ENCODE measurements at places on chromosomes 4 and X.

GRCh38 chrX:26442340-26442739, 226.4 kb downstream of the MAGEB5 start:
- peak; percentile 15 for DNase-seq

DNA sequence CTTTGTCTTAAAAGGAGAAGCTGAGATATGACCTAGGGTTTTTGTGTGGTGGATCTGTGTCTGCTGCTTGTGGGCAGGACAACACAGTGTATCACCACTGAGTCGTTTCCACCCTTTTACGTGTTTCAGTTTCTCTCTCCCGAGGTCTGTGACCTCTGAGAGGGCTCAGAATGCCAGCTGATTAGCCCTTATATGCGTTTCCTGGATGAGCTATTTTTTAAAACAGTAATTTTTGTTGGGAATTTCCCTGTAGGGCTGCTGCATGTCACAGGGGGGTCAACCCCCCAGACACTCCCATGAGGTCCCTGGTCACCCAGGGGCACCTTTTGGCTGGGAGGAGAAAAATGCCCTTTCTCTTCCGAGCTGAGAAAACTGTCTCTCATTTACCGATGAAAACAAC, 170.4 kb upstream of the CASK start:
- DNase-seq: no peak

- DNase-seq: no peak
Measured at GRCh38 chr4:145979160-145979559, 40.5 kb upstream of the ZNF827 start.

DNA sequence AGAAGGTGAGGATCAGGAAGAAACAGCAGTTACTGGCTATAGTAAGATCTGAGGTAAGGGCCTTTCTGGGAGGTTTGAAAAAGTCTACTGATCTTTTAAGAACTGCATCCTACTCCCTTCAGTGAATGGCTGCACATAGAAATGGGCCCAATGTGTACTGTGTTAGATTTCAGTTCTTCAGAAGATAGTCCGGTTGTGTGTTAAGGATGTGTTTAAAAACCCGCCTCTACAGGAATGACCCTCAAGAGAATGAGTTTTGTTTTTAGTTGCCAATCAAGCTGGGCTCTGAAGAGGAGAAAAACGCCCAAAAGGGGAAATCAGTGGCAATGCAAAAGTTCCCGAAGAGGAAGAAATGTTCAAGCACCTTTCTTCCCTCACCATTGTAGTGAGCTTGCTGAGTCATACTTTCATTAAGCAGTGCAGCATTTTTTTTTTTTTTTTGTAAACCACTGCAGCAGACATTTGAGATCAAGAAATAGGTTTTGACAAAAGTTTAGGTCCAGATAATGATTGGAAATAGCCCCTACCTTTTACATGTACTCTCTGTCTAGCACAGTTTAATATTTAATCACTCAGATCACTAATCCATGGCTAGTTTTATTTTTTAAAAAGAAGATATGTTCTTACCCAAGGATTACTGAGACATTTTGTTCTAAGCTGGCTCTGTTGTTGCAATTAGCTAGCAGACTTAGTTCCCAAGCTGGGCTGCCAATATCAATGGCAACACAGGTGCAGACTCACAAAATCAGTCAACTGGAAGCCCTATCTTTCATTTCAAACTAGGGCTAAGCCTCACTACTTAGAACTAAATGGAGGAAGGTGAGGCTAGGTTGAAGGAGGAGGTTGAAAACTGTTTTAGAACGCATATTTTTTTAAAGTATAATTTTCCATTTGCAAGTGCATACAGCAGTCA, 7.0 kb upstream of the TRPC5OS start:
- peak; percentile 6 for DNase-seq

DNA sequence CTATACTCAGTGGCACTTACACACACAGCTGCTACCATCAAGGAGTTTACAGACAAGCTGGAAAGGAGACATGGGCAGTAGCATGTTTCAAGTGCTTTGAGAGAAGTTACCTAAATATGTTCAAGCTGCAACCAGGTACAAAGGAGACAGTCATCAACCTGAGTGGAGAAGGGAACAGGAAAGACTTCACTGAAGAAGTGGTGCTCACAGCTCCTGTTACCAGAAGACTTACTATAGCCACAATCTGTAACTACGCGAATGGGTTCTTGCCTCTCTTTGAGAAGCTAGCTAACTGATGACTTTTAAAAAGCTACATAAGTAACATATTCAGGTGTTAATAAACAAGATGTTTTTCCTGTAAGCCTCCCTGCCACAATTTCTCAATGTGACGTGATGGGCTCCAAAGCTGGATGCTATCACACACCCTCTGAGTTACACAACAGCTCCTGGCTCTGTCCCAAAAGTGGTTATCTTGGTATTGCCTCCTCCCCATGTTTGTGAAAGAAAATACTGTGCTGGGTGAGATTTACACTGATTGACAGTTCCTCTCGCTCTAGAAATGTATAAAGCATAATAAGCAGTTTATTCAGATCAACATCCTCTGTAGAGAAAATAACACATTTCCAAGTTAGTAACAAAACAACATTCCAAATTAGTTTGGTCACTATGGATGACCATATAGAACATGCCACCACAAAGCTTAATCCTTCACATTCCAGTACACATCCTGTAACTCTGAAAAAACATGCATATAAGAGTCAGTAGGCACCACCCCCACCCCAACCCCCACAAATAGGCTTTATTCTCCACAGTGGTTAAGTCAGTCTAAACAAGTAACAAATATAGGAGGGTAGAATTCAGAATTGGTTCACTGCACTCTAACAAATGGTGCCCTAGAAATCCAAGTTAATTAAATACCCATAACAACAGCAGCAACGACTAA, 81.8 kb downstream of the FRYL start:
- DNase-seq: peak; percentile 92

- peak; percentile 52 for DNase-seq
Measured at GRCh38 chr4:122341886-122342285, 36.9 kb upstream of the ADAD1 start.

GRCh38 chr4:102454981-102455685, 46.0 kb upstream of the NFKB1 start:
- DNase-seq: no peak

DNA sequence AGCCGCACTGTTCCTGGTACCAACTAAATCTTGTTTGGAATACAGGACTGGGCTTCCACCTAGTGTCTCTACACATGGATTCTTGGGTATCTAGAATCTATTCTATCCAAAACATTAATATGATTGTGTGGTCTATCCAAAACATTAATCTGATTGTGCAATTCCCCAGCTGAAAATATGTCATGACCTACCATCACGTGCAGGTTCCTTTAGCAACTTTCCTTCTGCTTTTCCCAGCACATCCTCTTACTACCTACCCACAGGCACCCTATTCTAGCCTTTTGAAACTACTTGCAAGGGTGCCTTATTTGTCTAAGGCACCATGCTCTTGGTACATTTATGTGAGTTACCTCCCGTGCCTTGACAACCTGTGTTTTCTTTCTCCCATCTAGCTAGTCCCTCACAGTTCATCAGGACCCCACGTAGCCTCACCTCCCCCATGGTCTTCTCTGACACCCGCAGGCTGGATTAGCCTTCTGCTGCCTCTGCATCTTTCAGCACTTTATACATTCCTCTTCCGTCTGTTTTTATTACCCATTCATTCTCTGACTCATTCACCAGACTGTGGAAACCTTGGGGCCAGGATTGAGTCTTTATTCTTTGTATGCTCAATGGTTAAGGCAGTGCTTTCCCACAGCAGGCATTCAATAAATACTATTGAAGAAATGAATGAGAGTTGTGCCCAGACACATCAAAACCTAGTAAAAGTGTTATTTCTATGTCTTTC, 88.8 kb upstream of the FAM9B start:
- peak; percentile 59 for DNase-seq

DNA sequence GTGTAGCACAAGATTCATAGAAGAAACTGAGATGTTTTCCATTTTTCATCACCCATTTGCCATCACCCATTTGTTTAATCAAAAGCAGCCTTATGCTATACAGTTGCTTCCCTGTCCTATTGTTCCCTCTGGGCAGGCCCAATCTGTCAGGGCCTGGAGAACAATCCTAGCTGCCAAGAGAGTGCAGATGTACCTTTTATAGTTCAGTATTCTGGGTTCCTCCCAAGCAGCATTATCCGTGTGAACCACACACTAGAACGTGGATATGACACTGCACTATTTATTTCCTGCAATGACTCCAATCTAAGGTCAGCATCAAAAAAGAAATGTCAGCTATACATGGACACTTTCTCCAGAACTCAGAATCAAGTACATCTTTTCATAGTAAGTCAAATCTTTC, 269.0 kb downstream of the ADGRA3 start:
- no peak for DNase-seq

DNA sequence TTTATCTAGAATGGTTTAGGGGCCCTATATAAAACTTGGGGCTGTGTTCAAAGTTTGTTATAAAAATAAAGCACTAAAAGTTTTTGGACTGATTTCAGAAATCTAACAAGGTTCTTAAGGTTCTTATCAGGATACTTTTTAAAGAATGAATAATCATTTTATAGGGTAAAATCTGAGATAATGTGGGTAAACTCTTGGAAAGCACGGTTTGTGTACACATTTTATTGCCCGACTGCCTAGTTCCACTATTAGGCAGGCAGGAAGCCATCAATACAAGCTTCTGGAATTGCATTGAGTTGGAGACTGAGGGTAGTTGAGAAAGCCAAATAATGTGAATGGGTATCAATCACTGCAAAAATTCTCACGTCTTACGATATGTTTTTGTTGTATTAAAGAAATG, 331.0 kb upstream of the PITX2 start:
- DNase-seq: no peak

- no peak for DNase-seq
Measured at GRCh38 chr4:16222957-16223527, 3.2 kb downstream of the TAPT1 start.

- no peak for DNase-seq
Measured at GRCh38 chr4:604131-604530, 21.2 kb upstream of the PDE6B start.

GRCh38 chr4:169225812-169226211, 44.9 kb downstream of the SH3RF1 start:
- peak; percentile 33 for DNase-seq

- DNase-seq: no peak
Measured at GRCh38 chr4:26013629-26014028, 99.6 kb downstream of the SMIM20 start.

DNA sequence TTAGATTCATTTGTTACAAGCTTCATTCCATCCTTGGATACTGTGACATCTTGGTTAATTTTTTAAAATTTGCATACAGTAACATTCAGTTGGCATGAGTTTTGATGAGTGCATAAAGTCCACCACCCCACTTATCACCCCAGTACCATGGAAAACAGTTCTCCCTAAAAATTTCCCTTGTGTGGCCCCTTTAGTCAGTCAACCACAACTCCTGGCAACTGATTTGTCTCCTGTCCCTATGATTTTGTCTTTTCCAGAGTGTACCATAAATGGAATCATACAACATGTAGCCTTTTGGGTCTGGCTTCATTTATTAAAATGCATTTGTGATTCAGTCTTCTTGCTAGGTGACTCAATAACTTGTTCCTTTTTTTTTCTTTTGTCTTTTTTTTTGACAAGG, 29.9 kb downstream of the RP2 start:
- DNase-seq: no peak

DNA sequence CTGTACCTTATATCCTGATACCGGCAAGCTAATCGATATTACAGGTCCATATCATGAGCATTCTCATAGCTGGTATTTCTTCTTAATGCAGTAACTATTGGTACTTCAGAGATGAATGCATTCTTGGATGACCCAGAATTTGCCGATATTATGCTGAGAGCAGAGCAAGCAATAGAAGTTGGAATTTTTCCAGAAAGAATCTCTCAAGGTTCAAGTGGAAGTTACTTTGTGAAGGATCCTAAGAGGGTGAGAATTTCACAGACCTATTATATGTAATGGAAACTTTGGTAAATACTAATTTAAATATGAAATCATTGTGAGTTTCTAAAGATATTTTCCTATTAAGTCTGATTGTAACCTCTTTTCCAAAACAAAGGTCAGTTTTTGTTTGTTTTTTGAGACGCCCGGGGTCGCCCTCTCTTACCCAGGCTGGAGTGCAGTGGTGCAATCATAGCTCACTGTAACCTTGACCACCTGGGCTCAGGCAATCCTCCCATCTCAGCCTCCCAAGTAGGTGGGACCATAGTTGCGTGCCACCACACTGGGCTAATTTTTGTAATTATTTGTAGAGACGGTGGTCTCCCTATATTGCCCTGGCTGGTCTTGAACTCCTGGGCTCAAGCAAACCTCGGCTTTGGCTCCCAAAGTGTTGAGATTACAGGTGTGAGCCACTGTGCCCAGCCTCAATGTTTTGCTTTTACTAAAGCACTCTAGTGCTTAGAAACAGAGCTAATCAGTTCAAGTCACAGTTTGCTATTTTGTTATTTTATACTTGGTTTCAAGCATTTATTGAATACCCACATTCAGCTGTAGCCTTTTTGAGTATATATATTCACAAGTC, 18.6 kb downstream of the PI4K2B start:
- DNase-seq: no peak

GRCh38 chr4:121669163-121669550, 27.6 kb downstream of the ANXA5 start:
- peak; percentile 77 for DNase-seq

DNA sequence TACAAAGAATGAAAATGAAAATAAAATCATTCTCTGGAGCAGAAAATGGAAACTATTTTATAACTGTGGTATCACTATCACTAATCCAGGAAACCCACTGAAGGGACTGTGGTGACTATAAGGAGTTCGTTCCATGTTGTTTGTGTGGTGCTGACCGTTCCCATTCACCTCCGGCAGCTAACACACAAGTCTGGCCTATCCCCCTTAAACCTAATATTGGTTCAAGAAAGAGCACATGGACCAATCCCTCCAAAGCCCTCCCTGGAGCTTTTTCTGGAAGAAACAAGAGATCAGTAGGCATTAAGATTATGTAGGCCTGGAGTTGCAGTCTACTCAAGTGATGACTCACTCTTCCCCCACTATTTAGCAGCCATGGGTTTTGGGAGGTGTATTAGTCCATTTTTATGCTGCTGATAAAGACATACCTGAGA, 25.9 kb upstream of the FAM241A start:
- no peak for DNase-seq

DNA sequence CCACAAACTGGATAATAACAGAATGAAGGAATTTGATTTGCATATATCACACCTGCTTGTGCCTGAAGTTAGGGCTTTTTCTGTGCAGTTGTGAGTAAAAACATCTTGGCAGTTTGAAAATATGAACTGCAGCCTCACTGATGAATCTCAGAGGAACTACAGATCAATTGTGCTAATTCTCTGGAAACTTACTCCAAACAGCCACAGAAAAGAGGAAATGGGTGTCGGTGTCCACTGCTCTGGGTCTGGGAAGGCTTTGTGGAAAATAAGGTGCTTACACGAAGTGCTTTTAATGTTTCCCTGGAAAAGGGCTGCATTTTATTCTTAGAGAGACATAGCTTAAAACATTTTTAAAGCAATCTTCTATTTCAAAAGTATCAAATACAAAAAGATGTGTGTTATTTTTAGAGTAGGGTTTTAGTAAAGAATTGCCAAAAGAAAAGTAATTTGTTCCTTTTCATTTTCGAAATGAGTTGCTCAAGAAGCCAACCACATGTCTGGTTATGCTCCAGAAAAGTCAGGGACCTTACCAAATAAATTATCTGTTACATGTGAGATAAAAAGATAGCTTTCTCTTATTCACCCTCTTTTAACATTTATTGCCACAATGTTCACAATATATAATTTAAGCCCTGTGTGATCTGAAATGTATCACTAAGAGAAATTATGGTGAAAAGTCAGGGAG, 240.1 kb downstream of the FRAS1 start:
- peak; percentile 85 for DNase-seq

- DNase-seq: no peak
Measured at GRCh38 chrX:116170511-116170910, at the start of gene AGTR2. TSS of gene AGTR2 (plus strand) at chrX:116170744. CDS start at chrX:116172281, 1,537 bp downstream.

- DNase-seq: no peak
Measured at GRCh38 chr4:44916411-44916810, 190.1 kb upstream of the GNPDA2 start.

GRCh38 chr4:6819295-6819694, 36.8 kb downstream of the KIAA0232 start:
- no peak for DNase-seq
